Activated CD4-positive, CD25-positive, alpha-beta regulatory T cell treated with anti-CD3 and anti-CD28 coated beads, Interleukin-2, amount 50 U/mL, for 24 hours (primary cell): ENCODE measurements at places on chromosomes 2 and 18.
A peak's percentile ranks its signal among the peaks of the same experiment; 100 is the strongest.

DNA sequence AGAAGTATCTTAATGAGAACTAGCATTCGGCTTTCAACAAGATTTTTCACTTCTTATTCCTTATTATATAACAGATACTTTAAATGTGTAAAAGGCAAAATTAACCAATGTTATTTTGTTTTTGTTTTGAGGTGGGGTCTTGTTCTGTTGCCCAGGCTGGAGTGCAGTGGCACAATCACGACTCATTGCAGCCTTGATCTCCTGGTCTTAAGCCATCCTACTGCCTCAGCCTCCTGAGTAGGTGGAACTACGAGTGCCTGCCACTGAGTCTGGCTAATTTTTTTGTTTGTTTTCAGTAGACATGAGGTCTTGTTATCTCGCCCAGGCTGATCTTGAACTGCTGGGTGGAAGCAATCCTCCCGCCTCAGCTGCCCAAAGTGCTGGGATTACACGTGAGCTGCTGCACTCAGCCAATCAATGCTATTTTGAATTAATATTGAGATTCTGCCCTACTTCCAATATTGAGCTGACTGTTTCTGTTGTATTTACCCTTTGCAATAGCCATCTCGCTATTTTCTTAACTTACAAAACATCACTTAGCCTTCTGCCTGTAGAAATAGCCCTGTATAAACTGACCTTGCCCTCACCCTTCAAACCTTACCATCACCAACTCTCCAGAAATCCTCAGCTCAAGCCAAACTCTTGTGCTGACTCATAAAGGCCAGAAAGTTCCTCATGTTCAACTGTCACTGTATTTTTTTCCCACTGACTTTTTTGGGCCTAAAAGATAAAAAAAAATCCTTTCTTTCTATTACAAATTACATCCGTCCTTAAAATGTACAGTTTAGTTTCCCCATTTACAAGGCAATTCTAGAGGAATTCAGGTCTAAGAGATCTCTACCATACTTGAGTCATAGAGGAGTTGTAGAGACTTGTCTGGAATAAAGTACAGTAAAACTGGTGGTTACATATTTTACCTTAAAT lies 94.3 kb downstream of the OLA1 start:
- no peak for ATAC-seq

GRCh38 chr2:156466739-156467405 lies 30.7 kb downstream of the GPD2 start:
- no peak for ATAC-seq

- no peak for ATAC-seq
These were observed 30.3 kb upstream of the LPIN1 start for GRCh38 chr2:11715987-11716652.

DNA sequence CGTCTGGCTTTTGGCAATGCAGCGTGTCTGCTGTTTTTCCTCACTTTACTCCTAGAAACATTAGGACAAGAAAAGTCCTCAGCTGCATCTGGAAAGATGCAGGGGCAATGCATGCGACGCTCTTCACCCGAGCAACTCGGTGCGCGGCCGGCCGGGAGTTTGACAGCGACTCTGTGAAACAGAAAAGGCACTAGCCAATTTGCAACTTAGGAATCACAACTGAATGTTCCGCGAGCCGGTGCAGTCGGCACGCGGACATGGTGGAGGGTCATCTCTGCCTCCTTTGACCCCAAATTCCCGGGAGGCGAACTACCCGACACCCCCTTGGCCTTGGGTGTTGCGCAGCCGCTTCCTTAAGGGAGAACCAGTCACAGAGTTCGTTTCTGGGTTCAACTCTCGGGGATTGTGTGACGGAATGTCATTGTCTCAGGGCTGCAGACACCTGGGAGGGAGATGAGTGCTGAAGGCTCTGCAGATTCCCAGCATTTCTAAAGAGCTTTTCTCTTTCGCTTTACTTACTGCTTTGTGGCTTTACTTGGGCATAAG lies 9.8 kb downstream of the NR4A2 start:
- ATAC-seq = no peak

GRCh38 chr2:233707940-233708644 lies 4.6 kb upstream of the UGT1A5 start:
- no peak for ATAC-seq

GRCh38 chr18:33957707-33958106 lies 267.0 kb downstream of the NOL4 start:
- ATAC-seq = no peak

DNA sequence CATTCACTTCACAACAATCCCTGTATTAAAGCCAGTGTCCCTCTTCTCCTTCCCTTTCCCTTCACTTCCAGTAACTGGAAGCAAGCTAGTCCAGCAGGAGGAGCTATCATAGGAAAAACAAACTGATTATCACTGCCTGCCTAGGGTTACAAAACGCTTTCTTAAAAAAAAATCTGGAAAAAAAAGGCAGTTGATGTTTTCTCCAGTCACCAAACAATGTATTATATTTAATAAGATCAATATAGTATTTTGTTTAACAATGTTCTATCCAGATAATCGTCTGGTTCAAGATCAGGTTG lies 78.8 kb upstream of the ITGB6 start:
- no peak for ATAC-seq

DNA sequence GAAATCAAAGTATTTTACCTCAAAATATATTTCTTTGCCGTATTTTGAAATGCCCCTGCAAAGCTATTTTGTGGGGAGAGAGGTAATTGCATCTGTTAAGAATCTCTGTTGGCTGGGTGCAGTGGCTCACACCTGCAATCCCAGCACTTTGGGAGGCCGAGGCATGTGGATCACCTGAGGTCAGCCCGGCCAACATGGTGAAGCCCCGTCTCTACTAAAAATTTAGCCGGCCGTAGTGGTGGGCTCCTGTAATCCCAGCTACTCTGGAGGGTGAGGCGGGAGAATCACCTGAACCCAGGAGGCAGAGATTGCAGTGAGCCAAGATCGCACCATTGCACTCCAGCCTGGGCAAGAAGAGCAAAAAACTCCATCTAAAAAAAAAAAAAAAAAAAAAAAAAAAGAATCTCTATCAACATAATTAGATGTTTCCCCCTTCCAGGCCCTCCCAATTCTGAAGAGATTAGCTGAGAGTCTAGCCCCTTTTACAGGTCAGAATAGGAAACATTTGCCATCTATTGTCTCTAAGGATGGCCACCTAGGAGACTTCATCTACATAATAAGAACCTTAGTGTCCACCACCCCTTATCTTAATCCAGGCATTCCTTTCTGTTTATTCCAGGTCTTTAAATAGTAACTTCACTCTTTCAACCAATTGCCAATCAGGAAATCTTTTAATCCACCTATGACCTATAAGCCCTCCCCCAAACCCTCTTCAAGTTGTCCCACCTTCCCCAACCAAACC lies 3.5 kb upstream of the TRAPPC8 start:
- ATAC-seq = no peak

GRCh38 chr18:36331521-36331971 lies 34.0 kb downstream of the FHOD3 start:
- no peak for ATAC-seq

GRCh38 chr2:215486291-215487001 lies 50.6 kb upstream of the FN1 start:
- ATAC-seq = no peak

- peak; percentile 39 for ATAC-seq
These were observed 224.8 kb upstream of the ID2 start for GRCh38 chr2:8457092-8457481.

GRCh38 chr2:97664636-97664970 lies 759 bp upstream of the ACTR1B start:
- ATAC-seq = no peak

- ATAC-seq = no peak
These were observed 52.2 kb downstream of the AGAP1 start for GRCh38 chr2:235546151-235546435.

DNA sequence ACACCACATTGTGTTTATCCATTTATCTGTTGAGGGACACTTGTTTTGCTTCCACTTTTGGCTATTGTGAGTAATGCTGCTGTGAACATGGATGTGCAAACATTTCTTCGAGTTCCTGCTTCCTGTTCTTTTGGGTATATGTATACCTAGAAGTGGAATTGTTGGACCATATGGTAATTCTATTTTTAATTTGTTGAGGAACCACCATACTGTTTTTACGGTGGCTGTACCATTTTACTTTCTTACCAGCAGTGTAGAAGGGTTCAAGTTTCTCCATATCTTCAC lies 23.1 kb downstream of the ANXA4 start:
- ATAC-seq = no peak

GRCh38 chr2:100886085-100886484 lies 66.1 kb downstream of the NPAS2 start:
- no peak for ATAC-seq

DNA sequence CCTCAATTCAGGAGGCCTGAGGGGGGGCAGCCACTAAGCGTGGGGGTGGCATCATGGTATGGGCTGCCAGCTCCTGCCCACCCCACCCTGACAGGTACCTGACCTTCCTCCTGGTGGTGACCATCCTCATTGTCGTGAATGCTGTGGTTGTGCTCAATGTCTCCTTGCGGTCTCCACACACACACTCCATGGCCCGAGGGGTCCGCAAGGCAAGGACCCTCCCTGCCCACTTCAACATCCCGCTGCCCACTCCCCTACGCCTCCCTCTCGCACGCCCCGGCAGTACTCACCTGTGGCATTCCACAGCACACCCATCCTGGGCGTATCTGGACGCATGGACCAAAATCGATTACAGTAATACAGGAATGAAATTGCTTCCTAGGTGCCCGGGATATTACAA lies 4.0 kb downstream of the CHRNG start:
- ATAC-seq = no peak

DNA sequence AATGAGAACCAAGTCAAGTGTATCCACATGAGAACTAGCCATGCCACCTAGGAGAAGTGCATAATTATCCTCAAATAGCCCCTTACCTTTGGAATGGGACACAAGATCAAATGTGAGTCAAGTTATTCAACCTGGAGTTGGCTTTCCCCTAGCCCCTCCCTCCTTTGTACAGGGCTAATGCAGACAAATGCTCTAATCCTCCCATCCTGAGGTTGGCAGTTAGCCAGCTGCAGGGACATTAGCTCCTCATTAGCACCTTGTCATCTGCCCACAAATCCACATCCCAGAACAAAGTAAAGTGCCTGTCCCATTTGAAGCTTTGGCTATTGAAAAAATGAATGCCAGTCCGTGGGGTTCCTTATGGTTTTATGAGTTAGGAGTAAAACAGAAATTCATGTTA lies 294.1 kb upstream of the FANCL start:
- ATAC-seq = no peak
